ENCODE measurements at places on chromosomes 6 and 20.

DNA sequence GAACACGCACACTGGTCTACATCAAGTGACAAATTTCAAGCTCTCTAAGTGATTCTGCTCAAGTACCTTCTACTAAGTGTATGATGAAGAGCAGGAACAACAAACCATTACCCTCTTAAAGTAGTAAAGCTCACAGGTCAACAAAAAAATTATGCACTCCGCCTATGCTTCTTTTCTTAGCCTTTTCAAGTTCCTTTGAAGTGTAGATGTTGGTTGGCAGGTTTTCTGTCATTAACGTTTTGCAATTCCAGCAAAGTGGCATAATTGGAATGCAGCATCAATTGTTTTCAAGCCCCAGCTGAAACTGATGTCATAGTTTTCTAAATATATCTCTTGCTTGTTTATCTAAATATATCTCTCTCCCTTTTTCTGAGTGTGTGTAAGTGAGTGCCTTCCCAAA is 396.9 kb upstream of the EYS start:
- no peak for DNase-seq

DNA sequence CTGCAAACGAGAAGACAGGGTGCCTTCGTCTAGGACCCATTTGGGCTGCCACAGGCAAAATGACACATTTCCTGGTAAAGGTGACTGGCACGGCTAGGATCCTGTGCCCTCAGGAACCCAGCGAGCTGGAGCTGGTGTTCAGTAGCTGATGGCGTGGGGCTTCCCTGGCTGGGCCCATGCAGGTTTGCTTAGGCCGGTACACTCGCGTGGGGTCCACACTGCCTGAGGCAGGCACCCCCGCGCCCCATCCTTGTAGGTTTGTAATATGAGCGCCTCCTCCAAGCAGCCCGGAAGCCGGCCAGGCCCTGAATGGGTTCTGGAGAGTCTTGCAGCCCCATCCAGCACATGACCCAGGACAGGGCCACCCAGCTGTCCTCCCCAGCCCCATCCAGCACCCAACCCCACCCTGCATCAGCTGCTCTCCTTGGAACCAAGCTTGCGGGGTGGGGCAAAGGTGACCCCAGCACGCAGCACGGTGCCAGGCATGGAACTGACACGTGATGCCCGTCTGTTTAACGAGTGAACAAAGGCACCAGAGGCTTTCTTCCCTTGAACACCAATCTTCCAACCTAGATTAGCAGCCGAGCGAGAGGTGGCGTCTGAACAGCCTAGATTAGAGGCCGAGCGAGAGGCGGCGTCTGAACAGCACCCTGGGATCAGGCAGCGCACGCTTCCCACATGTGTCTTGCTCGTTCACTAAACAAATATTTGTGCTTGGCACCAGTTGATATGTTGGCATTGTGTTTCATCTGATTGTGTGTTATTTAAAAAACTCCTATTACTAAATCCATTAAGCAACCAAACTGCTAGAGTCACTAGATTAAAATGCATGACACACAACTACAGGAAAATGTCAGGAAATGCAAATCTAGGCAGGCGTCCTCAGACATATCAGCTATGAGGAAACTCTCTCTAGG is 112.1 kb downstream of the DLL1 start:
- DNase-seq, result no peak

DNA sequence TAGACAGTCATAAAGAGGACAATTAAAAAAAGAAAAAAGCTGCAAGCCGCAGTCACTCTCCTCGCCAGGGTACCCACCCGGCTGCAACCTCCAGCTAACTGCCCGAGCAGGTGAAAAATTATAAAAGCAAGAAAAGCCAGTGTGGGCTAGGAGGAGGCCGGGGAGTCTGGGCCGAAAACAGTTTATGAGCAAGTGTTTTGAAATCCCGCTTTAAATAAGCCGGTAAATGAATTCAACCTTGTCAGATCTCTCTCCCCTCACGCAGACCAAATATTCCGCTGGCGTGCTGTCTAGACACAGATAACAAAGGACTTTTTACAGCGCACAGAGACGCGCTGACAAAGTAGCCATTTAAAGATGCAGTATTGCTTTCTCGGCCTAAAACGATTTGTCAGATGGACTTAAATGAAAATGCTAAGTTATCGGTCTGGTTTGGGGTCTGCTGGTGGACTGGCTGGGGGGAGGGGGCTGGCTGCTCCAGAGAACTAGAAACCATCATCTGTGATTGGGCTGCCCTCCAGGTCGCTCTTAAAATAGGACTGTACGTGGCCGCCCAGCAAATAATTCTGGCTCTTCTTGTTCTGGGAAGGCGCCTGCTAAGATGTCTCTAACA is 24.6 kb downstream of the PMEPA1 start:
- no peak for DNase-seq

- no peak for DNase-seq
Observed at GRCh38 chr6:49649988-49650387, 13.3 kb upstream of the RHAG start.

- no peak for DNase-seq
Observed at GRCh38 chr20:34374209-34374760, 11.2 kb downstream of the ITCH start.
